Breast epithelium (tissue), 4 donors: ENCODE measurements at places on chromosomes 5 and 9.

- no peaks in the 10 kb centered on the region for H3K4me1 ChIP-seq
- H3K36me3 ChIP-seq = no peaks in the 10 kb centered on the region
- DNase-seq = no peak
- H3K27me3 ChIP-seq = no peaks in the 10 kb centered on the region
- no peak overlapping the region for H3K27ac ChIP-seq
Observed at GRCh38 chr5:32109236-32109635, 64.9 kb downstream of the GOLPH3 start.

GRCh38 chr5:27241564-27242257, 203.3 kb upstream of the CDH9 start:
- peak overlapping the region; percentile 61 for H3K27ac ChIP-seq
- DNase-seq = no peak
- H3K4me3 ChIP-seq = no peak overlapping the region

DNA sequence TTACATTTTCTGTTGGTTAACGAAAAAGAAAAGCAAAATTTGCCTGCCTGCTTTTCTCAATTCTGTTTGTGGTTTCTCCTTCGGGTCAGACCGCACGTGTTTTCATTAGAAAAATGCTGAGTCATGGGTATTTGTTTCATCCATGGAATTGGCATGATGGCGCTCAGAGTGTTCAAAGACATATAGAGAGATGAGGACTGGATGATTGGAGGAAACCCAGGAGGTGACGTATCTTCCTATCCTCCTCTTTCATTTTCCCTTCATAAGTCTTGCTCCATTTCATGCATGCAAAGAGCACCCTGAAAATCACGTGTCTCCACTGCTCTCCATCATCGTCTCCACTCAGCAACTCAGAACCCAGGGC, 353.8 kb upstream of the WWC1 start:
- H3K4me1 ChIP-seq = no peaks in the 10 kb centered on the region
- H3K27me3 ChIP-seq = no peaks in the 10 kb centered on the region
- no peaks in the 10 kb centered on the region for H3K36me3 ChIP-seq
- no peak for DNase-seq
- H3K27ac ChIP-seq = no peak overlapping the region

DNA sequence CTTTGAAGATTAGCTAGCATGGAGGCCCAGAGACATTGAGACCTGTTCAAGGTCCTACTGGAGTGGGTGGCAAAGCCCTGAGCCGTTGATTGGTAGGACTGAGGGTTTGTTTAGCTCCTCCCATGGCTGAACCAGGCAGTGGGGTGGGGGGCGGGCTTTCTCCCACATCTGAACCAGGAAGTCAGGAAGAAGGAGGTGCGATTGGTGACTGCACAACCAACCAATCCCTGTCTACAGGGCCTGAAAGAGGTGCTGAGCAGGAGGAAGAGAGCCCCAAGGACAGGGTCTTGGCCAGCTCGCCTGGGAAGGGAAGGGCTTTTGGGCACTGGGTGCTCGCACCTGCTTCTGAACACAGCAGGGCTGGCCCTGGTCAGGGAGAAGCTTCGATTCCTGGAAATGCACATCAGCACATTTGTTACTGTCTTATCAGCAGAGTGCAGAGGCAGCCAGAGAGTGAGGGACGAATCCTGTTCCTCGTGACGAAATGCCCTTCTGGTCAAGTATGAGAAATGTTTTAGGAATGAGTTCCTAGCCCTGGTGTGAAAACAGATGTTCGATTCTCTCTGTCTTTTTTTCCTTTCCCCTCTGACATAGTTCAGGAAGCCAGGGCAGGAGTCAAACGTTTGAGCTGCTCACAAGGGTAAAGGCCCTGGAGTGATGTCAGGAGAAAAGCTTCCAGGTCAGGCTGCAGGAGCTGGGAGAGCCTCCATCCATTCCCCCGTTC, 294.8 kb upstream of the KLF4 start:
- no peaks in the 10 kb centered on the region for H3K4me1 ChIP-seq
- no peak for DNase-seq
- H3K36me3 ChIP-seq = no peaks in the 10 kb centered on the region
- H3K27ac ChIP-seq = peak overlapping the region; percentile 68
- H3K27me3 ChIP-seq = no peaks in the 10 kb centered on the region
- H3K4me3 ChIP-seq = no peak overlapping the region

- H3K36me3 ChIP-seq = peaks cover 25% of the 10 kb centered on the region
- DNase-seq = no peak
- no peaks in the 10 kb centered on the region for H3K27me3 ChIP-seq
- H3K27ac ChIP-seq = no peak overlapping the region
- no peaks in the 10 kb centered on the region for H3K4me1 ChIP-seq
- no peak overlapping the region for H3K4me3 ChIP-seq
Observed at GRCh38 chr5:150394912-150395687, 17.6 kb downstream of the CD74 start.

- H3K27me3 ChIP-seq = no peaks in the 10 kb centered on the region
- H3K36me3 ChIP-seq = no peaks in the 10 kb centered on the region
- no peak overlapping the region for H3K4me3 ChIP-seq
- DNase-seq = no peak
- H3K27ac ChIP-seq = no peak overlapping the region
- H3K4me1 ChIP-seq = no peaks in the 10 kb centered on the region
Observed at GRCh38 chr9:16119261-16120230, 566.7 kb downstream of the CCDC171 start.

DNA sequence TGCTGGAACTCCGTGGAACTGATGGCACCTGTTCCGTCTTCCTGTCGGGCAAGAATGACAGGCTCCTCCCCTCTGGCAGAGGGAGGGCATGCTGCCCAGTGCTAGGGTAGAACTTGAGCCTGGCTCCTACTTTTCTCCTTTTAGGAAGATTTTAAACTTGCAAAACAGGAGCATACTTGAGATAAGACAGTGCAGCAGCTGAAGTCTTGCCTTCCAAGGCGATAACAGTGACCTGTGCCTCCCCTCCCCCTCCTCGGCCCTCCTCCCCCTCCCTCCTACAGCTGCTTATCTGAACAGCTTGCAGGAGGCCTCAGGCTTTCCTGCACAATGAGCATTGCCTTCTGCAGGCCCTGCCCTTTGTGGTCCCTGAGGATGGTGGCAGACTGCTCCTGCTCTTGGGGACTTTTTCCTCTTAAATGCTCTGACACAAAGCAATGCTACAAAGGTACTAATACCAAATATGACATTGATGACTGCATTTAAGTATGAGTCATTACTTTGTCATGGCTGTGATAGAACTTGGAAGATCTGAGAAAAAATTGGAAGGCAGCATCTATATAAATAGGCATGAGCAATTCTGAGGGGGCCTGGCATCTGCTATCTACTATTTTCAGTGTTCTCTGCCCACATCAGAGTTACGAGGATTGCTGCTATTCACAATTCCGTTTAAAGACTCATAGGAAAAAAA, 2.0 kb downstream of the GADD45G start:
- H3K27me3 ChIP-seq = no peaks in the 10 kb centered on the region
- peak; percentile 70 for DNase-seq
- H3K27ac ChIP-seq = peak overlapping the region; percentile 85

- H3K36me3 ChIP-seq = no peaks in the 10 kb centered on the region
- no peaks in the 10 kb centered on the region for H3K4me1 ChIP-seq
- no peaks in the 10 kb centered on the region for H3K27me3 ChIP-seq
- no peak overlapping the region for H3K27ac ChIP-seq
- no peak overlapping the region for H3K4me3 ChIP-seq
- DNase-seq = no peak
Observed at GRCh38 chr5:32449262-32449661, 4.7 kb upstream of the ZFR start.

- no peaks in the 10 kb centered on the region for H3K27me3 ChIP-seq
- H3K4me3 ChIP-seq = no peak overlapping the region
- H3K36me3 ChIP-seq = no peaks in the 10 kb centered on the region
- no peak for DNase-seq
- no peaks in the 10 kb centered on the region for H3K4me1 ChIP-seq
- no peak overlapping the region for H3K27ac ChIP-seq
Observed at GRCh38 chr5:106910486-106910885, 760.3 kb downstream of the EFNA5 start.

- H3K4me3 ChIP-seq = no peak overlapping the region
- no peaks in the 10 kb centered on the region for H3K36me3 ChIP-seq
- no peak overlapping the region for H3K27ac ChIP-seq
- DNase-seq = no peak
- no peaks in the 10 kb centered on the region for H3K4me1 ChIP-seq
Observed at GRCh38 chr5:25393256-25393655, 748.5 kb upstream of the CDH10 start.

DNA sequence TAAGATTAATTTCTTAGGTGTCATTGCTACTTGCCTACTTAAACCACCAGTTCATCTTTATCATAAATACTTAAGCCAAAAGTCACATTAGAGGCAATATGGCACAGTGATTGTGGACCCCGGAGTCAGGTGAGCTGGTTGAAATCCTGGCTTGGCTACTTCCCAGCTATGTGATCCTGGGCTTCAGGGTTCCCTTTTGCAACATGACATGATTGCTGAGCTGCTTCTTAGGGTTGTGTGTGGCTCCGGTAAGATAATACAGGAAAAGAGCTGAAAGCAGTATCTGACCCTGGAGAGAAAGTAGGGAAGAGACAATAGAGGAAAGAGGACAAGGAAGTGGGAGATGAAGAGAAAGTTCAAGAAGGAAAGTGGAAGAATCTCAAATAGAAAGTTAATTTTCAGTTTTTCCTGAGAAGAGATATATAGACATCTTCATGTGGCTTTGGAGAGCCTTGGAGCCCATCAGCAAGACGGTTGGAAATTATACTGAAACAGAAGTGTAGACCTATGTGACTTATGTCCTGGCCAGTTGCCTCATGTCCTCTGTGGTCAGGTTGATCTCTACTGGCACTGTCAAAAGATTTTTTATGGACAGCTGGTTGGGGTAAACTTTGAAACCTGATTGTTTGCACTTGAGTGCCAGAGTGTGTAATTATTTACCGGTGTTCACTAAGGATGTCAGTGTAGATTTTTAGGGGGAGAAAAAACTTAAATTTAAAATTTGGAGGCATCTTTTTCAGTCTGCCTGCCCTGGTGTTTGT, 93.2 kb downstream of the GHR start:
- H3K36me3 ChIP-seq = no peaks in the 10 kb centered on the region
- no peak for DNase-seq
- H3K27ac ChIP-seq = no peak overlapping the region
- H3K4me3 ChIP-seq = no peak overlapping the region
- no peaks in the 10 kb centered on the region for H3K27me3 ChIP-seq
- H3K4me1 ChIP-seq = no peaks in the 10 kb centered on the region

- no peak overlapping the region for H3K4me3 ChIP-seq
- H3K27ac ChIP-seq = no peak overlapping the region
- H3K4me1 ChIP-seq = no peaks in the 10 kb centered on the region
- no peaks in the 10 kb centered on the region for H3K36me3 ChIP-seq
Observed at GRCh38 chr9:1005043-1005667, 28.7 kb downstream of the DMRT3 start.

- no peaks in the 10 kb centered on the region for H3K36me3 ChIP-seq
- H3K4me1 ChIP-seq = no peaks in the 10 kb centered on the region
- no peak for DNase-seq
- no peak overlapping the region for H3K27ac ChIP-seq
- no peaks in the 10 kb centered on the region for H3K27me3 ChIP-seq
Observed at GRCh38 chr9:99472916-99473245, 250.8 kb downstream of the SEC61B start.

GRCh38 chr5:111434800-111435199, 77.5 kb downstream of the STARD4 start:
- no peak overlapping the region for H3K4me3 ChIP-seq
- no peak overlapping the region for H3K27ac ChIP-seq
- H3K36me3 ChIP-seq = no peaks in the 10 kb centered on the region

DNA sequence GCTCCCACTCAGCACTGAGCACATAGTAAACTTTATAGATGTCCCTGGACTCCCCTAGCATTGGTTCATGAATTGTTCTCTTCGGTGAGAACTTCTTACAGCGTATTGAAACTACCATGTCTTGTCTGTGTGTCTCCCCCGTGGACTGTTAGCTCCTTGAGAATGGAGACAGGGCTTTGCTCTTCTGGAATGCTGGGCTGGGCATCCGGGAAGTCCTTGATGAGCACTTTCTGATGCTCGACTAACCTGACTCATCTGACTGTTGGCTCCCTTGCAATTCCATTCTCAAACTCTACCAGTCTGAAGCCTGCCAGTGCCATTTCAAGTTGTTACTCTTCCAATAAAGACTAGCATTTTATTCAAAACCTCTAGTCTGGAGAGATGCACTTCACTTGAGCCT, 15.0 kb upstream of the PFDN1 start:
- no peaks in the 10 kb centered on the region for H3K4me1 ChIP-seq
- H3K4me3 ChIP-seq = no peak overlapping the region
- no peak overlapping the region for H3K27ac ChIP-seq
- H3K36me3 ChIP-seq = no peaks in the 10 kb centered on the region
- DNase-seq = no peak

GRCh38 chr5:159106569-159107282, 7.0 kb upstream of the EBF1 start:
- H3K4me3 ChIP-seq = peak overlapping the region; percentile 41
- H3K4me1 ChIP-seq = no peaks in the 10 kb centered on the region

GRCh38 chr9:127081250-127082185, 40.9 kb downstream of the ANGPTL2 start:
- H3K27ac ChIP-seq = no peak overlapping the region
- no peak for DNase-seq
- no peaks in the 10 kb centered on the region for H3K36me3 ChIP-seq
- no peak overlapping the region for H3K4me3 ChIP-seq
- H3K4me1 ChIP-seq = no peaks in the 10 kb centered on the region

GRCh38 chr9:18368206-18368605, 105.7 kb upstream of the ADAMTSL1 start:
- no peak for DNase-seq
- no peaks in the 10 kb centered on the region for H3K27me3 ChIP-seq
- no peak overlapping the region for H3K4me3 ChIP-seq
- H3K36me3 ChIP-seq = no peaks in the 10 kb centered on the region

- no peaks in the 10 kb centered on the region for H3K36me3 ChIP-seq
- DNase-seq = no peak
- H3K27ac ChIP-seq = peak overlapping the region; percentile 92
- H3K27me3 ChIP-seq = no peaks in the 10 kb centered on the region
Observed at GRCh38 chr5:180860273-180860886, 696 bp downstream of the ZFP62 start.

DNA sequence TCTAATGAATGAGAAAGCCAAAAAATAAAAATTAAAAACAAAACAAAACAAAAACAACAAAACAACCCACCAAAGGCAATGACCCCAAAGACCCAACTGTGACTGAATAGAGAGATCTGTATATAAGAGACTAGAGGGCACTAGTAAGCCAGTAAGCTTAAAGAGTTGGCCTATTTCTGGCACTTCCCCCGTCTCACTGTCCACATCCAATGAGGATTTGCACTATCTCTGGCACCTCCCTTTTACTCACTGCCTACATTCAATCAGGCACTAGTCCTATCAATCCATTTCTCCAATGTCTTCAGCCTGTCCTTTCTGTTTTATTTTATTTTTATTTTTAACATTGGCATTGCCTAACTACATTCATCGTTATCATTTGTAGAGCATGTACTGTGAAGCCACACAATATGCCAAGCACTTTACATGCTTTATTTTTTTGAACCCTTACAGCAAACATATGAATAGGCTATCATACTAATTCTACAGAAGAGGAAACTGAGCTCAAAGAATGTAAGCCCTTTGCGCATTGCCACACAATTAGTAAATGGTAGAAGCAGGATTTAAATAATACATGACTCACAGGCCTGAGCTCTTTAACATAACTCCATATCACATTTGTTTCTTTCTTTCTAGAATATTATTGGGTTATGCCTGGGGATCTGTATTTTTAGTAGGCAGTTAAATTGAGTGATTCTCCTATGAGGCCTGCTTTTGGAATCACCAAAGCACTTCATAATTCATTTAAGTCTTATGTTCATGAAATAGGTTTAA, 70.0 kb downstream of the C6 start:
- no peak overlapping the region for H3K4me3 ChIP-seq
- no peak overlapping the region for H3K27ac ChIP-seq
- no peaks in the 10 kb centered on the region for H3K27me3 ChIP-seq
- no peak for DNase-seq

- no peaks in the 10 kb centered on the region for H3K27me3 ChIP-seq
- no peak for DNase-seq
- no peaks in the 10 kb centered on the region for H3K36me3 ChIP-seq
- H3K27ac ChIP-seq = no peak overlapping the region
- no peaks in the 10 kb centered on the region for H3K4me1 ChIP-seq
Observed at GRCh38 chr5:115360046-115360685, 63.7 kb upstream of the CCDC112 start.
